ENCODE measurements at places on chromosomes 12 and 14.

GRCh38 chr12:104286516-104287482, 16.7 kb upstream of the EID3 start:
- peak; percentile 88 for DNase-seq

DNA sequence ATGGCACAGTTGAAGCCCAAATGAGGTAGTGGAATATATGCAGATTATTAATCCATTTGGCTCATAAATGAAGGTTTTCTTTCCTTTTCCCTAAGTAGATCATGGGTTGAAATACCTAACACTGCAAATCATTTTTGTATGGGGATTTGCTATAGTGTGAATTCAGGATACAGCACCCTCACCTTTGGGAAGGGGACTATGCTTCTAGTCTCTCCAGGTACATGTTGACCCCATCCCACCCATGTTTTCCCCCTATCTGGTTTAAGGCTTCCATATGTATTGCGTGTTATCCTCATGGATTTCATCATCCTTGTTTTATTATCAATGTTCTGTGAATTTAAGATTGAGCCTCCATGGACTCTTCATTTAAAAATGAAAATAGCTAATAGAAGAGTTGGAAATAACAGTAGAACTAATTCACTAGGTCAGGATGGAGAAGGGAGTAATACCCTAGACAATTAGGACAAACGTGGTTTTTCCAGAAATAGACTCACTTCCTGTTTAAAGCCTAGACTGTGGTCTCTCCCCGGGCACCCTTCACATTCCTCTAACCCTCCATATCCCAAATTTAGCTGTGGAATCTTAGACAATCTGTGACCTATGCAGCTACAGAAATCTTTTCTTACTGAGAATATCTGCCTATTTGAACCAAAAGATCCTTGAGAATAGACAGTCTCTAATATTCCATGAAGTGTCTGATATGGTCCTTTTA, 56.5 kb downstream of the DAD1 start:
- no peak for DNase-seq

- no peak for DNase-seq
These were observed 65.9 kb downstream of the CACNA1C start for GRCh38 chr12:2118481-2119255.

DNA sequence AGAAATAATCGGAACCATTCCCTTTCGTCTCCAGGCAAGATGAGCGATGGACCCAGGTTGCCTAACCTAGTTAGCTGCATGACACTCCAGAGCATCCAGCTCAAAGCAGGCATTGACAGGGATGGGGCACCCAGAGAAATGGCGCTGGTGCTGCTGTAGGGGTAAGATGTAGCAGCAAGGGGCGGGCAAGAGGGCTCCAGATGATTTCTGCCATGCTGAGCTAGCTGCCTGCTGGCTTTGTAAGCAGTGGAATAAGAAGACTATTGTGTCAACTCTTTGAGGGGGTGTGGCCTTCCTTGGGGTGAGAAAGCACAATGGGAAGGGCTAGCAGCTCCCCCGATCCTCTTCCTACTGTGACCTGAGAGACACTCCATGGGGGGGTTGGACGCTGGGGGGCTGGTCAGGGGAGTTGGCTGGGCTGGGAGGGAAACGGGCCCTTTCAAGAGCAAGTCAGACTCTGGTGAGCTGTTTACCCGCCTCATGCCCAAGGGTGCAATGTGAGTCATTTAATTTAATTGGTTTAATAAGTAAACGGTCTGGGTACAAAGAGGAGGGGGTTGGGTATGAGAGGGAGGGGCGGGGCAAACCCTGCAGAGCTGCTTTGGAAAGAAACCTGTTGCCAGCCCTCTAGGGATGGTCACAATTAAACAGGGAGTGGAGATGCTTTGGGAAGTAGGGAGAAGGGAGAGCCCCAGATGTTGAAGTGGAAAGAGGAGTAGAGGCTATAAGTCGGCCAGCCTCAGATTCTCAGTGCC, 50.5 kb downstream of the B4GALNT3 start:
- no peak for DNase-seq
